Uterus (tissue), 4 donors: ENCODE measurements at places on chromosomes 16 and 17. TPM values are rescaled to one million over a fixed set of nuclear protein-coding genes. Genes with fewer than 3 reads are reported as not detected.

The CHST5 gene
- total RNA-seq: 2.0 TPM

GRCh38 chr16:85612191-85612800 is 826 bp upstream of the GSE1 start:
- peak; percentile 64 for DNase-seq

DNA sequence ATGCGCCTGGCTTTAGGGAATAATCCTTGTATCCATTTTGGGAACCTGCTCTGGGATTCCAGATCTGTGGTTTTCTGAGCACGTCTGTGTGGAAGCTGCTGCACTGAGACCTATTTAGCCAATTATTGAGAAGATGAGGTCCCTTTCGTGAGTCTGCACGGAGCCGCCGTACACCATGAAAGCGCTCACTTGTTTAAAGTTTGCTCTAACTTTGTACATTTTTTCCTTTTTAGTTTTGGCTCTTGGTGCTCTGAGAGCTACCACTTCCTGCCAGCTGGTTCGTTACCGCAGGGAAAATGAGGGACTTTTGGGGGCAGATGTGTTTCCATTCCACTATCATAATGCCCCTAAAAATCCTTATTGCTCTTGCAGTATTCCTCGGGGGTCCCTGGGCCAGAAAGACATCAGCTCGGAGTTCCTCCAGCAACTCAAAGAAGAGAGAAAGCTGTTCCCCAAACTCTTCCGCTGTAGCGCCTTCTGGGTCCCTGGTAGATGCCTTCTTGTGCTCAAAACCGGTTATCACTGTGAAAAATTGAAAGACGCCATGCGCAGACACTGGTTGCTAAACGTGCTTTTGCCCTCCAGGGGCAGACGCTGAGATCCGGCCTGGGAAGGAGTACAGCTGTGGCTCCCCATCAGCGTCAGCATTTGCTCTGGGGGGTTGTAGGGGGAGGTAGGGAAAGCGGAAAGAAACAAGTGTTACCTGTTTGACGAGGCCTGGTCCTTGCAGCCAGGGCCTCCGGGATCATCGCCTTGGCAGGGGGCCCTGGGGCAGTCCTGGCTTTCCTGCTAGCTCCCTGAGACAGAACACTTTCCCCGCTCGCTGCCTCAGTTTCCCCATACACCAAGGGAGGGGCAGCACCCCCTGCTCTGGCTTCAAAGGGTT is 238.1 kb downstream of the MRTFB start:
- no peak for DNase-seq

DNA sequence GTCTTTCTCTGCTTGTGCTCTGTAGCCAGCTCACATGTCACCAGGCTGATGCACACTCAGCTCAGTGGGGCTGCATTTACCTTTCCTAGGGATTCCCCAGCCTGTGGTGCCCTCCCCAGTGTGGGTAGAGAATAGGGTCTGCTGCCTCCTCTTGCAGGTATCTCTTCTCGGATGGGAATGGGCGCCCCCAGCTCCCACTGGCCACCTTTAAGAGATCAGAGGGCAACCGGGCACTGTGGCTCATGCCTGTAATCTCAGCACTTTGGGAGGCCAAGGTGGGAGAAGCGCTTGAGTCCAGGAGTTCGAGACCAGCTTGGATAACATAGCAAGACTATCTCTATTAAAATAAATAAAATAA is 3.3 kb downstream of the XYLT2 start:
- no peak for DNase-seq

GRCh38 chr17:80104321-80104955 is 3.1 kb downstream of the GAA start:
- no peak for DNase-seq

The CPHXL2 gene
- not detected for total RNA-seq

GRCh38 chr17:74430706-74431567 is 951 bp upstream of the GPRC5C start:
- DNase-seq: peak; percentile 91

The STX1B gene
- total RNA-seq: 0.88 TPM

GRCh38 chr17:73740370-73740769 is 96.1 kb upstream of the SDK2 start:
- no peak for DNase-seq

GRCh38 chr16:77965346-77965745 is 57.0 kb upstream of the CLEC3A start:
- DNase-seq: no peak

DNA sequence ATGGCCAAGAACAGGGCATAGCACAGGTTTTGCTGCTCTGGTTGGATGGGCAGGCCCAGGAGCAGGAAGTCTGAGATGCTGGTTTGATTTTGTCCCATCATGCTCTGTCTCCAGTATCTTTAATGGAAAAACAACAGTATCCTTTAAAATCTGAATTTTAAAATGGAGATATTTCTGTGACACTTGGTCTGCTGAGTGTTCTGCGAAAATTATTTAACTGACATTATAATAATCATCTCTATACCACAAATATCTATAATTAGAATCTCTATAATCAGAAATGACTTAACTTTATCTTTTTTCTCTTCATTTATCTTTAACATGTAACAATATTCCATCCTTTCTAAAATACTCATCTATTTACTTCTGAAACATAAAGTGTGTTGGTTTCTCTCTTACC is at the start of gene OR1E1:
Gene OR1E1 (minus strand): TSS at position 101 of the 400 bp plus-strand sequence. CDS start 0 bp downstream, at position 101.
- no peak for DNase-seq

- no peak for DNase-seq
These were observed 999 bp upstream of the FLYWCH2 start for GRCh38 chr16:2881783-2882649.

DNA sequence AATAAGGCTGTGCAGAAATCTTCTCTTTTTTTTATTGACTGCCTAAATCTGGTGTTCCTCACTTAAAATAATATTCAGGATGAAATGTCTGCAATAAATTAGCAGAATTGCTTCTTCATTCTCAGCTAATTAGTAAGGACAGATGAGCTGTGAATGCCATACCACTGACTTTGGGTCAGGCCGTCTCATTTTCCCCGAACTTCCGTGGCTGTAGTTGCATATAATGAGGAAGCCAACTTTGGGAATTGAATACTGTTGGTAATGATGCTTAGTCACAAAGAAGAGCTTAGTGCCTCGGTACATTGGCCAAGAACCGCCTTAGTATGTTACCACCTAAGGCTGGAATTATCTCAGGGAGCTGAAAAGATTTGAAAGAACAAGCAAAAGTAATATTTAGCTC is 47.6 kb downstream of the NUP93 start:
- DNase-seq: no peak

- DNase-seq: no peak
These were observed 18.8 kb downstream of the PCTP start for GRCh38 chr17:55769625-55770000.

- no peak for DNase-seq
These were observed at the start of gene CHST6 for GRCh38 chr16:75495076-75495674. Gene CHST6, minus strand, starts transcription at chr16:75495441. Its CDS starts 15,613 bp downstream, at chr16:75479828.

DNA sequence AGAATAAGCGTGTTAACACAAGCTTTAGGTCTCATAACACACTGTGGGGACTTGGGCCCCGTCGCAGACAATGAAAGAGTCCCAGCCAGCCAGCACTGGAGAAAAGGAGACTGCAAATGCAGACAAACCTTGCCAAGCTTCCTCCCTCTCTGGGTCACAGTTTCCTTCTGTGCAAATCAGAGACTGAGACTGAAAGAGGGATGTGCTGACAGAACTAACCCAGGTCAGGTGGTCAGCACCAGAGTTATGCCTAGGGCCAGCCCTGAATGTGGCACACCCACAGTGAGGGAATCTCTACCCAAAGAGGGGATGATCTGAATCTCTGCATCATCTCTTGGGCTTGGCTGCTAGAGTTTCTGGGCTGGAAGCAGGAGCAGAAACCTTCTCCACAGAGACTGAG is 282.3 kb upstream of the CCL2 start:
- DNase-seq: no peak

DNA sequence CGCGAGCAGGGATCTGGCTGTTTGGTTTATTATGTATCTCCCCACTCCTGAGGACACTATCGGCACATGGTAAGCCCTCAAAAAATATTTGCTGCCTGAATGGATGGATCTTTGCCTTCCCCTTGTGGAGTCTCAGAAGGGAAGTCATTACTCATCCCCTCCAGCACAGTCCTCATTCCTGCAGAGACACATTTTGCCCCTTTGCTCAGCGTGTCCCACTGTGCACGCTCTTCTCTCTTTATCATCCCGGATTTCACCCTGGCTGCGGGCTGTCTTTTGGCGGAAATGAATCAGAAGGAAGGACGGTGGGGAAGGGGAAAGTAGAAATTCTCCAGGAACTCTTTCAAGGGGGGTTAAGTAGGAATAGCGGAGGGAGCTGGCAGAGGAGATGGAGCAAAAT is 125.2 kb upstream of the CDC42EP4 start:
- DNase-seq: no peak

- DNase-seq: no peak
These were observed 14.7 kb upstream of the KLHDC4 start for GRCh38 chr16:87780385-87780989.

GRCh38 chr16:24002619-24003018 is 166.8 kb downstream of the PRKCB start:
- DNase-seq: no peak

GRCh38 chr17:7146115-7146514 is 31.5 kb upstream of the ASGR2 start:
- no peak for DNase-seq

The KRT27 gene
- not detected for total RNA-seq

GRCh38 chr17:62921817-62922216 is 44.2 kb upstream of the TANC2 start:
- no peak for DNase-seq

GRCh38 chr17:53466733-53467132 is 356.0 kb upstream of the KIF2B start:
- DNase-seq: no peak

The C17orf75 gene
- total RNA-seq: 40.9 TPM

DNA sequence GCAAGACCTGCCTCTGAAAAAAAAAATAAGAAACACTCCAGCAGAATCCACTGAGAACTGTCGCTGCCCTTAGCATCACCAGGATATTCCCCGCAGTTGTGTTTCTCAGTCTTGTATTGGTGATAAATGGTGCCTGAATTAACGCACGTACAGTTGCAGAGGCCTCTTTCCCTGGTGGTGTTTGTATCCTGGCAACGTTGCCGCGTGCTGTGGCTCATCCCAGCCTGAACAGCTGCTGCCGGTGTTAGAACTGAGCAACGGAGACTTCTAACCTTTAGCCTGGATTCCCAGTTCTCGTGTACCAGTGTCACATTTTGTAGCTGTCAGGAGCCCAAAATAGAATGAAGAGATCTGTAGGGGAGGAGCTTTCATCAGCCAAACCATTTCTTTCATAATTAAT is 4.8 kb downstream of the MLYCD start:
- DNase-seq: no peak

DNA sequence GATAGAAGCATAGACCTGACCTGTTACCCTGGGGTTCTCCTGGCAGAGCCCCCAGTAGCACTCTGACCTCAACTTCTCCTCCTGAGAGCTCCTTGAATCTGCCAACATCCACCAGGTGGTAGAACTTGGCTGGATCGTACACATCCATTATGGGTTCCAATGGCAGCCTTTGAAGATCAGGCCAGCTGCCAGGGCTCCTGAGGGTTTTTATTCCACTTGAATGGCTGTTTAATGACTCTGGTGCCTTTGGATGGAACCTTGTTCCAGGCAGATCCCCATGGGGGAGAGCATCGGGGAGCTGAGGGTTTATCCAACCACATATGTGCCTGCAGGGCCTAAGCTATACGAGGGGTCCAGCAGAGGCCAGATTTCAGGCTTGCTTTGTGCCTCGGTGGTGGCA is 47.1 kb upstream of the CLEC19A start:
- DNase-seq: no peak

DNA sequence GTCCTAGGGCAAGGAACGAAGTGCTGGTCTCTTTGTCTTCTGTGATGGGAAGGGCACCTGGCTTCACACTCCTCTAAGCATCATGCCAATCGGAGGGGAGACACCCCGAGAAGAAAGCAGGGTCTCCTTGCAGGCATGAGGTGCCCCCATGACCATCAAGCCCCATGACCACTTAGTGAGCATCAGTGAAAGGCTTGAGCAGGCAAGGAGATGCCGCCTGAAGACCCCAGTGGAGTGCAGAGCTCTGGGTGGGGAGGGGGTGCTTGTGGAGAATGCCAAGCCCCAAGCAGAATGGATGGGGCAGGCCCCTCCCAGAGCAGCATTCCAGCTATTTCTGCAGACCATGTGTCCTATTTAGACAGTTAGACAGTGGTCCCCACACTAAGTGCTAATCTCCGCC is 232.7 kb upstream of the TNRC6C start:
- no peak for DNase-seq

The FBXL16 gene
- not detected for total RNA-seq

DNA sequence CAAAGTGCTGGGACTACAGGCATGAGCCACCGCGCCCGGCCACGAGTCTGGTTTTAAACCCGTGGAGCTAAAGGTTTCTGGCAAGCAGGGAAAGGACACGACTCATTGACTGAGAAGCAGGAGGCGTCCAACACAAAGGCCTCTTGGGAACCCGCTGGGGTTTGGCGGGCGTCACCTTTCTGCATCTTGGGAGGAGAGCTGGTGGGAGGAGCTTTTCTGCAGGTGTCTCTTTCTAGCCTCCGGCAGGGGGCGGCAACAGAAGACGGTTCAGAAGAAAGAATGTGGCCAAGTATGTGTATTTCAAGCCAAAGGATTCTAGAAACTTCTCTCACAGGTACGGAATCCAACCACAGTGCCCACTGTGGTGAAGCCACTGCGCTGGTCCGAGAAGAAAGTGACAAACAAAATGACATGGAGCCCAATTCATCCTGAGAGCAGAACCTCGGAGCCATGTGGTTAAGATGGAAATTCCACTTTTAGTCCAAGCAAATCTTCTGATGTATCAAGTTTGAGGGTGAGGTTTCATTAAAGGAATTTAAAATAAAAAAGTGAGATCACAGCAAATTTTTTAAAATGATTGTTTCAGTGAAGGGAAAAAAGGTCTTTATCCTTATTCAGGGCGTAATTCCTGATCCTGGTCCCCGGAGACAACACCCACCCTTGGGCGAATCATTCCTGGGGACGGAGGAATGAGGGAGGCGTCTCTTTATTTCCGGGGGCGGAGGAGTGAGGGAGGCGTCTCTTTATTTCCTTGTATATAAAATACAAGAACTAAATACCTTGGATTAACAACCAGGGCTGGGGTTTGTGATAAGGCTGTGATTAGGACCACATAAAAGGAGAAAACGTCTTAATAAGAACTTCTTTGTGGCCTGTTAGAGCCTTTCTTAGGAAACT is 97.6 kb downstream of the MRM3 start:
- peak; percentile 87 for DNase-seq

DNA sequence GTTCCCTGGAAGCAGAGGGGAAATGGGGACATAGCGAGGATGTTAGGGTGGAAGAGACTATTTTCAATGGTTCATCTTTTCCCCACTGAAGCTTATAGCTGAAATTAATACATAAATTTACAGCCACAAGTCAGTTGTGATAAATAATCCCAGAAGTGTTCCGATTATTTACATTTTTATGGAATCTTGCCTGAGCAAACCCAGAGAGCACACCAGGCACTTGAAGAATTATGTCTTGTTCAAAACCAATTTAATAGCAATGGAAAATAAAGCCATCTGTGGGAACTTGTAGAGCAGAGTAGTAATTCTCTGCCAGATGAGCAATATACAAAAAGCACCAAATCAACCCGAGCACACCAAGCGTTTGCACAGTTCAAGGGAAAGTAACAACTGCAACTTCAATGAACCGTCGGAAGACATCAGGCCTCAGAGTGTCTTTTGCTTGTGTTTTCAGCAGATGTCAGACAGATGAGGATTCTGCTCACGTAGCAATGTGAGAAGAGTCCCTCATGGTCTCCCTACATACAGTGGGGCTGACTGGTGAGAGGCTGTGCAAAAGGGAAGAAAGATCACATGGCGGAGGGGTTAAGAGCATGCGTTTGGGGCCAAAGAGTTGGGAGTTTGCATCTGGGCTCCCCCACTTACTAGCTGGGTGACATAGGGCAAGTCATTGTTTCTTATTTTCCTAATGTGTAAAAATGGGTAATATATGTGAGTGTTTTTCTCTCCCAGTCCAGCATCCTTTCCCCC is 148.7 kb upstream of the HS3ST2 start:
- no peak for DNase-seq

- no peak for DNase-seq
These were observed 7.4 kb upstream of the CACNA1H start for GRCh38 chr16:1145383-1146100.

The CSH2 gene
- total RNA-seq: not detected
